ENCODE measurements at places on chromosomes 16 and 17.

DNA sequence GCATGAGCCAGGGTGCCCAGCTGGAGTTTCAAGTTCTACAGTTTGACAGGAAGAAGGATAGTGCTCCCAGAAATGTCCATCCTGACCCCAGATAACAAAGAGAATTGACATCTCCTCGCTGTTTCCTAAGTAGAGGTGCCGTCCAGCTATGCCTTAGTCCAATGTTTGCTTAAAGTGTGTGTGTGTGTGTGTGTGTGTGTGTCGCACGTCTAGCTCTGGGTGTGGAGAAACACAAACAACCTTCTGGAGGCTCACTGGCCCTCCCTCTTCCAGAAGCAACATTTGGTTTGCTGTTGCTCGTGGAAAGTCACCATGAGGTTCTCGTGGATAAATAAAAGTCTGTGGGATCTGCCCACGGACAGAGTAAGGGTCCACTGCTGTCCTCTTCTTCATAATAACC is 22.1 kb downstream of the EMP2 start:
- no peak for DNase-seq

DNA sequence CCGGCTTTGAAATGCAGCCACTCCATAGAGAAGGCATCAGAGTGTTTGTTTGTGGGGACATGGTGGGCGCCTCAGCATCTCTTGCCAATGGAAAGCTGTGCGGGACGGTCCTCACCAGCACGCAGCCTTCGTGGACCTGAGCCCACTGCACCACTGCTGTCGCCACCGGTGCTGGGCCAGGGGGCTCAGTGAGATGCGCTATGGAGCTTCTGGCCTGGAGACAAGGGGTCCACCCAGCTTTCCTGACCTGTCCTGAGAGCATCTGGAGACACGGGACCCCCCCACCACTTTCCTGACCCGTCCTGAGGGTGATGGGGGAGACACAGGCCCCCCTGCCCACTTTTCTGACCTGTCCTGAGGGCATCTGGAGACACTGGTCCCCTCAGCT is 79.4 kb downstream of the LMF1 start:
- DNase-seq = no peak

DNA sequence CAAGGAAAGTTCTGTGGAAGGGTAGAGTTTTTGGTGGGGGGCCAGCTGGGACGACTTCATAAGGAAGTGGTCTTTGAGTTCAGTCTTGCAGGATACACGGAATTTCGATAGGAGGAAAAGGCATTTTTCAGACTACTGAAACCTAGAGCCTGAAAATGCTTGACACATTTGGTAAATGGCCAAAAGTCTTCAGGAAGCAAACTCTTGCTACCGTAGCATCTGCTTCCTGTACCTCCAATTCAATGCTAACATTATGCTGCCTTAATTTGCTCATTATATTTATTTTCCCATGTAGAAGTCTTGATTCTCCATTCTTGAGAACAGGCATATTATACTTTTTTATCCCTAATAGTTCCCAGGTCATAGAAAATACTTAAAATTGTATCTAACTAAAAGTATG is 129.3 kb upstream of the MED13 start:
- no peak for DNase-seq

- DNase-seq = no peak
Observed at GRCh38 chr16:29910819-29911675, 10.8 kb downstream of the ASPHD1 start.

DNA sequence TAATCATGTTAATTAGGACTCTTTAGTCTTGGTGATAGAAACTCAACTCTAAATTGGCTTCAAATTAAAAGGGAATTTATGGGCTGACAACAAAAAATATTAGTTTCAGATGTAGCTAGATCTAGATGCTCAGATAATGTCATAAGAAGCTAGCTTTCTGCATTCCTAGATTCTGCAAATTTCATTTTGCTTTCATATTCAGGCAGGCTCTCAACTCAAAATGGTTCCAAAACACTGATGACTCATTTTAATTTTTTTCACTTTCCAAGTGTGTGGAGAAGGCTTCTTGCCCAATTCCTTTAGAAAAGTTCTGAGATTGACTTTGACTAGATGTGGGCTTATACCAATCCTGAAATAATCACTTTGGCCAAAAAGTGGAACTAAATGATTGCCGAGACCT is 236.7 kb upstream of the GOT2 start:
- DNase-seq = no peak

DNA sequence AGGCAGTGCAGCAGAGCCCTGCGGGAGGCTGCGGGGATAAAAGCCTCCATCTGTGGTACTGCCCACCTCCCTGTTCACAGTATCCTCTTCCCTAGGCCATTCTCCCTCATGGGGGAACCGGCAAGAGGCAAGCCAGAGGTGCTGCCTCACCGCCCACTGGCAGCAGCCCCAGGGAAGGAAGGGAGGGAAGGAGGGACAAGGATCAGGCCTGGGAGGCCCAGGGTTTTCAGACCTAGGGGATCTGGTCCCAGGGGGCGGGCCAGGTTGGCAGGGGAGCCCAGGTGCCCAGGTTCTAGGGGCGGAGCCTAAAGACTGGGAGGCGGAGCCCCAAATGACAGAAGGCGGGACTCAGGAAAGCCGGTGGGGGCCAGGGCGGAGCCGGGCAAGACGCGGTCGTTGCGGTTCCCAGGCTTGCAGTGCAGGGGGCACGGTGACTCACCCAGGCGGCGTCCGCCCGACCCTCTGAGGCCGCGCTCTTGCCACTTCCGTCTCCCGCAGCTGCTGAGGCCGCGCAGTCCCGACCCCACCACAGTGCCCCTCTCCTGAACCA is 3.0 kb upstream of the MTMR4 start:
- no peak for DNase-seq

DNA sequence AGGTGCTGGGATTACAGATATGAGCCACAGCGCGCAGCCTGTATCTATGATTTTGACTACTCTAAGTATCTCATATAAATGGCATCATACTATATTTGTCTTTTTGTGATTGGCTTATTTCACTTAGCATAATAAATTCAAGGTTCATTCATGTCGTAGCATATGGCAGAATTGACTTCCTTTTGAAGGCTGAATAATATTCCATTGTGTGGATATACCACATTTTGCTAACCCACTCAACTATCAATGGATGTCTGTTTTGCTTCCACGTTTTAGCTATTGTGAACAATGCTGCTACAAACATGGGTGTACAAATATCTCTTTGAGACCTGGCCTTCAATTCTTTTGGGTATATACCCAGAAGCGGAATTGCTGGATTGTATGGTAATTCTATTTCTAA is 10.1 kb downstream of the PLXDC1 start:
- DNase-seq = no peak

DNA sequence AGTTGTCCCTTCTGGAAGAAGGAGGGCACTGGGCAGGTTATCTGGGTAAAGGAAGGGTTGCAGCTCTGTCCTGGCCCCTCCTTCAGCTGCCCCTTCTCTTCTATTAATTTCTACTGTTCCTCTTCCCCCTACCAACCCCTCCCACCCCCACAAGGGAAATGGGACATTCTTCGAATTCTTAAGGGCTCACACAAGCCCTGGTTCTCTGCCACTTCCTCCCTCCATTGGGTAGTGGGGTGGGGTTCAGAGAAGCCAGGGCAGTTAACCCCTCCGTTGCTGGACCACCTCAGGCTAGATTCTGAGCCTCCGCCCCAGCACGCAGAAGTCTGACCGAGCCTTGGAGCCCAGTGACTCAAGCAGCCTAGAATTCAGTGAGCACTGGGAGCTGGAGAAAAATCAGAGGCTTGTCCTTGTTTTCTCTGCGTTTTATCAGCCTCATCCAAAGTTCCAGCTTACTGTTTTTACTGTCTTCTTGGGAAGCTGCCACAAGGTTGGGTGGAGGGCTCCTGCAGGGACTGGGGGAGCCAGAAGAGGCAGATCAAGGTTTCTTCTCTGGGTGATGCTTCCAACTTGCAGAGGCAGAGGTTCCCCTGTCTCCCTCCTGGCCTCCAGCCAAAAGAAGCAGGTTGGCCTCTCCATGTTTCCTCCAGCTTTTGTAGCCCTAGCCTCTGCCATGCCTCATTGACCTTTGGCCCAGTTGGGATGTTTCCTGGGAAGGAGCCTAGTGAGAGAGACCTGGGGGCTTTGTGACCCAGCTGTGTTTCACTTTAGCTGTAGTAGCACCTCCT is 10.2 kb downstream of the LASP1 start:
- DNase-seq = no peak

GRCh38 chr17:3667366-3668278 is 756 bp downstream of the TAX1BP3 start:
- DNase-seq = no peak

GRCh38 chr17:13480877-13481276 is 120.9 kb downstream of the HS3ST3A1 start:
- no peak for DNase-seq

GRCh38 chr17:34205401-34205800 is 49.7 kb upstream of the CCL2 start:
- DNase-seq = no peak

- no peak for DNase-seq
Observed at GRCh38 chr16:52077607-52078006, 469.3 kb downstream of the TOX3 start.

- DNase-seq = no peak
Observed at GRCh38 chr16:29316761-29317183, 89.7 kb downstream of the NPIPB11 start.

DNA sequence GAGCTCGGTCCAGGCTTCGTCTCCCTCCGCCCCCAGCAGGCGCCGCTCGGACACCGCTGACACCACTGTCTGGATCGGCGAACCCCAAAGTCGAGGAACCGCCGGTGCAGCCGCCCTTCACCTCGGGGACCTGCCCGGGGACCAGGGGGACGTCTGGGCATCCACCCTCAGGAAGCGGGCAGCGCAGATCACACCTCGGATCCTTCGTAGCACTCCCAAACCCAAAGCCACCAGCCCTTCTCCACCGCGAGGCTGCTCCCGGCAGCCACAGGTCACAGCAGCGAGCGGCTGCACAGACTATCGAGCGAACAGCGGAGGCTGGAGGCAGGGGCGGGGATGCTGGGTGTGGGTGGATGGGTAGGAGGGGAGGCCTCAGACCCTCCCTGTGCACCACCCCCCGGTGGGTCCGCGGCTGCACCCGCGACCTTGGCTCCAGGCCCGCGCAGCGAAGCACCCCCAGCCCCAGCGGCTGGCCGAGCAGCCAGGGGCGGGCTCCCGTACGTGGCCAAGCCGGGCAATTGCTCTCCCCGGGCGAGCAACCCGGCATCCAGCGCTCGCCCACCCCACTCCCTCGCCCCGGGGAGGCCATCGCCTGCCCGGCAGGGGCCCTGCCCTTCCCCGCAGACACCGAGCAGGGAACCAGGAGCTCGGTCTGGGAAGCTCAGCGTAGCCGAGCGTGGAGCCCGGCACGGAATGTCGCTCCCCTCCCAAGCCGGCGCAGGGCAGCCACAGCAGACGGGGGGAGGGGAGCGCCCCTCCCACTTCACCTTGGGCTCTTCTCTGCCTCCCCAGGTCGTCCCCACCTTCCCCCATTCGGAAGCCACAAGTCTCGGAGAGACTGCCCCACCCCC is 1.0 kb downstream of the SDK2 start:
- peak; percentile 28 for DNase-seq

DNA sequence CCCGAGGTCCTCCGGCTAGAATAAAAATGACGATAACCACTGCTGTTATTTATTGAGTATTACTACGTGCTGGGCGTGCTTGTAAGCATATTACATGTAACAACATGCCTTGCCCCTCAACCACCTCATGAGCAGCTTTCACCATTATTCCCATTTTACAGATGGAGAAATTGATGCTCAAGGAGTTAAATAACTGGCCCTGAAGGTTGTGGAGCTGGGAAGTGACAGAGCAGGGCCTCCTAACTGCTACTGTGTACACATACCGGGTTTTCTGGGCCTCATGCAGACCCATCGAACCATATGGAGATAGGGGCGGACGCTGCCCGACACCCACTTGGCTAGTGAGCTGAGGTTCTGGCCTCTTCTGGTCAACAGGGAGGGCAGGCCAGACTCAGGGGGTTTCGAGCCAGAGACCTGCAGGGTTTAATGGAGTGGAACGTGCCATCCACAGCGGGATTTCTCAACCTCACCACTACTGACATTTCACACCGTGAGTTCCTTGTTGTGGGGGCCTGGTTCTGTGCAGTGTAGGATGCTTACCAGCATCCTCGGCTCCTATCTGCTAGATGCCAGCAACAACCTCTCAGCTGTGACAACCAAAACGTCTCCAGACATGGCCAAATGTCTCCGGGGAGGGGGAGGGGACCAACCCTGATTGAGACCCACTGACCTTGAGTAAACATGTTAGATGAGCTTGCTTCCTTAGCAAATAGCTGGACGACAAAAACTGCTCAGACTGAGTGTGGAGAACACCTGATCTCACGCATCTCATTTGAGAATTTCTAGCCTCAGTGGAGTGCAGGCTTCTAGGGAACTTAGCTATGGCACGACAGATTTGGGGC is 432.0 kb downstream of the SLC39A11 start:
- DNase-seq = no peak

DNA sequence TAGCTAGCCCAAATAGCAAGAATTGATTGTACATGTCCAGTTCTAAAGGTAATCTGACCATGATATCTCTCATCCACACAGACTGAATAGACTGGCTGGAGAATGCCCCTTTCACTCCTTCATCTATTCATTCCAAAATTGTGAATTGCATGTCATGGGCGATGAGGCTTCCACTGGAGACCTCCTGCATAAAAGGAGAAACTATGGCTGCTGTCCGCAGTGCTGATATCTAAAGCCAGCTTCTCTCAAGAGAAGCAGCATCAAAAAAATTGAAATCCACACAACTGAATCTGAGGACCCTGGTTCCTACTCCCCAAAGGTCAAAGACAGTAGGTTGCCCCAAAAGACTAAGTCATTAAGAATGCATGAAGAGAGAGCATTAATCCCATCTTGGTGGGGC is 7.9 kb upstream of the SCNN1G start:
- no peak for DNase-seq

- DNase-seq = no peak
Observed at GRCh38 chr17:73613271-73614233, 30.7 kb downstream of the SDK2 start.

- no peak for DNase-seq
Observed at GRCh38 chr16:81492965-81493754, 48.6 kb downstream of the CMIP start.

DNA sequence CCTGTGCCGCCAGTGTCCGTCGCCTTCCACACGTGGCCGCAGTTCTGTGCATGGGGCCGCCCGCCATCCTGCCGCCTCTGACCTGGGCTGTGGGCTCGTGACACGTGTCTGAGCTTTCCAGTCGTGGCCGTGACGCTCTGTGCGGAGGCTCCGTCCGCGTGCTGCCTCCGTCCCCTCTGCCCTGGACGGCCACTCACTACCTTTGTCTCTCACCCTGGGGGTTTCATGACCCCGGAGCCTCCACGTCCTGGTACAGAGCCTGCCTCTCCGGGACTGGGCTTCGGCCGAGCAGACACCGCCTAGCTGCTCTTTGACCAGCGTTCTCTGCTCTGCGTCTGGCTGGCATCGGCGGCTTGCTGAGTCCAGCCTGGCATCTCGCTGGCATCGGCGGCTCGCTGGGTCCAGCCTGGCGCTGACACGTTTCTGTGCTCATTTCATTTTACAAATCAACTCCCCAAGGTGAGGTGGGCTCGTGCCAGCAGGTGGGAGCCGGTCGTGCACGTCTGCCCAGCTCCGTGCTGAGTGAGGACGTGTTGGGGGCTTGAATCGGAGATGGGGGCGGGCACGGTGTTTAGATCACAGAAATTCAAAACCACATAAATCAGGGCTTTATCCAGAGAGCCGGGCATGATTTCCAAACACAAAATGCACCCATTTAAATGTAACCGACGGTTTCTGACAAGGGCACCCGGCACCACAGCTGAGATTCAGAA is 44.3 kb upstream of the GNG13 start:
- DNase-seq = no peak

GRCh38 chr16:84670063-84670462 is 21.8 kb downstream of the KLHL36 start:
- no peak for DNase-seq

Measured in stimulated activated naive CD8-positive, alpha-beta T cell treated with anti-CD3 and anti-CD28 coated beads, Interleukin-15, amount 100 ng/mL, for 72 hours (primary cell).